Stimulated activated CD8-positive, alpha-beta memory T cell treated with anti-CD3 and anti-CD28 coated beads, Interleukin-4, amount 100 ng/mL, for 1 hour (primary cell): ENCODE measurements at places on chromosomes 3 and 15.

GRCh38 chr15:56040081-56041035, 46.9 kb upstream of the NEDD4 start:
- DNase-seq: no peak

GRCh38 chr3:71069797-71070196, 513.7 kb downstream of the FOXP1 start:
- no peak for DNase-seq

DNA sequence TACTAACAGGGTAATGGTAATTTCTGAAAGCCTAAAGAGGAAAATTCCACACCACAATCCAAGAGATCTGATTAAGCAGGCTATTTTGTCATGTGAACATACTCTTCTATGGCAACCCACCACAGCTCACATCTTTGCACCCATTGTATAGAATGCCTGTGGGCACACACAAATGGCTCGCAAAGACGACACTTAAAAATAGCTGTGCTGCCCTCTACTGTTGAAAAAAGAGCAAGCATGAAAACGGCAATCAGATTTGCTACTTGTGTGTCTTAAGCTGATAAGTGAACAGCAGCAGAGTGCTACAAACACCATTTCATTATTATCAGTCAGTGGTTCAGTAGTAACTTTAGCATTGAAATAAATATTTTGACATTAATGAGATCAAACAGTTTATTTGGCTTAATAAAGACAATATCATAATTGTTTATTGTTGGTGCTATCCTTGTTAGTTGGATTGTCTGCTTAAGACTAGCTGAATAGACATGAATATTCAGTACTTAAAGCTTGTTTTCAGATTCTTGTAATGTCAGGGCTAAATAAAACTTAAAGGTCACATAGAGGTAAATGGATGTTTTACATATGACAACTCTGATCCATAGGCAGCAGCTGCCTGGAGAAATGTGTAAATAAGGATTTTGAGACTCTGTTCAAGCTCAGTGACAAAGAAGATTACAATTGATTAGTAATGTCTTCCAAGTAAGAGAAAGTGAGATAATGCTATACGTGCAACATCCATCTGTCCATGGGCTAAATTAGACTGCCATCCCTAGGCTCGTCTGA, 199.1 kb downstream of the LRRN1 start:
- no peak for DNase-seq

GRCh38 chr3:190375246-190375645, 12.7 kb upstream of the CLDN16 start:
- no peak for DNase-seq

GRCh38 chr15:75054172-75054897, 30.9 kb downstream of the PPCDC start:
- DNase-seq: no peak

DNA sequence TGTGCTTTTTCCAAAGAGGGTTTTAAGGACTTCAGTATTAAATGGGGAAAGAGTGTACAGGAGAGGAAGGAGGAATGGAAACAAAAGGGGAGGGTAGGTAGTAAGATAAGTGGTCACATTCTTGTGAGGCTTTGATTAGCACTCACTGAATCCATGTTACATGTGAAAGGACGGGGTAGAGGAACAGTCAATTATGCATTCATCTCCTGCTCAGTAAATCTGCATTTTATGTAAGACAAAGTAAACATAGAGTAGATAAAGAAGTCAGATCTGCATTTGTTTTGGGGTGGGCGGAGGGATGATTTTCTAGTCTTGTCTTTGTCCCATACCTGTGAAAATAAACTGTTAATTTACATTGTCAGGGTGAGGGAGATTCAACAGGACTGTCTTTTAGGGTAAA, 50.8 kb downstream of the SACM1L start:
- DNase-seq: no peak

- DNase-seq: no peak
Observed at GRCh38 chr15:83476708-83477107, 29.6 kb downstream of the SH3GL3 start.

GRCh38 chr3:128182656-128183055, 29.4 kb downstream of the EEFSEC start:
- DNase-seq: no peak

- no peak for DNase-seq
Observed at GRCh38 chr3:127450331-127450730, 140.2 kb downstream of the TPRA1 start.
